ENCODE measurements at places on chromosomes 3 and 15. TPM values are rescaled to one million over a fixed set of nuclear protein-coding genes. Genes with fewer than 3 reads are reported as not detected.

The VWA5B2 gene
- 1.4 TPM for total RNA-seq

The LIPH gene
- total RNA-seq, result 0.35 TPM

The ATP10A gene
- 5.0 TPM for total RNA-seq

The MME gene
- 1.2 TPM for total RNA-seq

DNA sequence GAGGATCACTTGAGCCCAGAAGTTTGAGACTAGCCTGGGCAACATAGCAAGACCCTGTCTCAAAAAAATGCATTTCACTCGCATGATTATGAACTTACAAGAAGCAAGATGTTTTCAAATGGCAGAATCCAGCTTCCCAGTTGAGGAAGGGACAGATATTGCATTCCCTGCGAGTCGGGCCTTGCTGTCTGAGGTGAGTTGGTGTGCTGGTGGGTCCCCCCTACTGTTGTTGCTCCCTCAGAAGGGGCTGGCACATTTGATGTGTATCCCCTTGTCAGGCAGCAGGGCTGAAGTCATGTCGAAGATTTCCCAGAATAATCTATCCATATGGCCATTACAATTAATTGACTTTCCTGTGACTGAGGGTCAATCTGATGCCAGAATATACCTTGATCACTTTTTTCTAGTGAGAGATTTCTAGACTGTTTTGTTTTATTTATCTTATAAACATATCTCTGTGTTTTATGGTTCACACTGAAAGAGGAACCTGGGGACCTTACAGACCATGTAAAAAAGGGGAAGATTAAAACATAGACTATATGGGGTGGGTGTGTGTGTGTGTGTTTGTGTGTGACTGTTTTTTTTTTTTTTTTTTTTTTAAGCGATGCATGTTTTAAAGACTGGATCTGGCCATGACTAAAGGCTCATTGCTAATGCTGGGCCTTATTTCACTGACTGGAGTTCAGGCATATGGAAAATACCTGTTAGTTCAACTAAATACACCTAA lies 112.1 kb upstream of the MRPS22 start:
- no peak for DNase-seq

DNA sequence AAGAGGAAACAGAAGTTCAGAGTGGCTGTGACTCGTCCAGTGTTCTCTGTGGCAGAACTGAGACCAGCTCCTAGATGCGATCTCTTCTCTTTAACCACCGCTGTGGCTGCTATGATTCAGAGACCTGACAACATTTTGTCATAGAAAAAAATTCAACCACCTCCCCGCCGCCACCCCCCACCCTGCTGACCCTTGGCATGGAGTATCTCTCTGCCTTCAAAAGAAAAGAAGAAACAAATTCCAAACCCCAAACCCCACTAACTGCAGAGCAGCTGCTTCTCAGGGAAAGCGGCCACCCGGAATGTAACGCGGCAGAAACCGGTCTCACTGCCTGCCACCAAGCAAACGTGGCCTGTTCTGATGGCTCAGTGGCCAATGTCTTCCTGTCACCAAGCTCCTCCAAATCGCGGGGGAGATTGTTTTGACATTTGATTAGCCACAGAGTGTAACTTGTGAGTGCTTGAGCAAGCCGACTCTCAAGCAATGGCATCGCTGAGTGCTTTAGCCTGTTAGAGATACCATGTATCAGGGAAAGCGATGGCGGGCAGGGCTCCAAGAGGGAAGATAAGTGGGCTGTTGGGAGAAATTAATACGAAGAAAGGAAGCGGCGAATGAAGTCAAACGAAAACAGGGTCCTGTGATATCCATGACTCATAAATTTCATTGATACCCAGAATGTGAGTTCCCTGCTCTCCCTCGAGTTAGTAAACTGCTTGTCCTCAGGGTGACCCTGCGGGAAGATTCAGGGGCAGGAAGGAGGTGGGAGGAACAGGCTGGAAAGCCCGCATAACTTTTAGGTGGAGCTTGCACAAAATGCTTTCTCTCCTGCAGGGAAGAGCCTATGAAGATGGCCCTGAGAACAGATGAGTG lies 44.8 kb upstream of the TLE3 start:
- DNase-seq, result peak; percentile 44

DNA sequence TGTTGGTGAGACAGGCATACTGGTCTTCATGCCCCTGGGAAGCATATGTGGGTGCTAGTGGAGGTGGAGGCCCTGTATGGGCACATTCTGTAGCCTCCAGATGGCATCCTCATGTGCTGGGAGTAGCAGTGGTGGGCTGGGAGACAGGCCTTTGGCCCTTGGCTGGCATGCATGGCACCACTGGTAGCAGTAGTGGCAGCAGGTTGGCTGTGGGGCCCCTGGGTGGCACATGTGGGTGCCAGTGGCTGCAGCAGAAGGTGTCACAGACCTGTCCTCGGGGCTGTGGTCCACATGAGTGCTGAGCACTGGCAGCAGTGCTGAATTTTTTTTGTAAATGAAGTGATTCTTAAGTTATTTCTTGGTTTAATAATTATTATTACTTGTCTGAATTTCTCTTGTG lies 71.2 kb downstream of the TNFAIP8L3 start:
- DNase-seq, result no peak

DNA sequence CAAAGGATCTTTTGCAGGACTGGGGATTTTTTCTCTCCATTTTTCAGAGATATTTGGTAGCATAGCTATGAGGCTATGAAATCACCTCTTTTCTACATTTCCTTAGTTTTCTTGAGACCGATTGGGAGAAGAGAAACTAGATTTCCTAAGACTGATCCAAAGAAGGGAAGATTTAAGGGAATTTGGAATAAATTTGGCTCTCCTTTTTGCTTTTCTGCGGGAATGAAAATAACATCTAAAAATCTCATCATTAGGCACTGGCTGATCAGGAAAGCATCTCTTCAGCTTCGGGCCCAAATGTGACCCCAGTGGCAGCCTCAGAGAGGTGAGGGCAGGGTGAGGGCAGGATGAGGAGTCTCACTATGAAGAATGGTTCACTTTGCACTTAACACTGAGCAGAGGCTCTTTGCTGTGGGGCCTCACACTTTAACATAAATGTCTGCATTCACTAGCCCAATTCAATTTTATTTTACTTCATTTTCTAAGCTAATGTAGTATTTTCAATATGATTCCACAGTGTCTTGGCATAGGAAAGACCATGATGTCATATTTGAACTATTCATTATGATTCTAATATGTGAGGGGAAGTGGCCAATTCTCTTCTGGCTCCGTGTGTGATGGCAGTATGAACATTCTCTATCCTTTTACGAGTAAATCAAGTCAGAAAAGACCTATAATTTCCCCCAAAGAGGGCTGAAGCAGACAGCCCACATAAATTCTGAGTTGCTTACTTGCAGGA lies 193.2 kb downstream of the MEX3B start:
- no peak for DNase-seq

GRCh38 chr15:90106522-90107117 lies 4.4 kb upstream of the IDH2 start:
- peak; percentile 75 for DNase-seq

- DNase-seq, result peak; percentile 25
Observed at GRCh38 chr15:79450648-79451047, 18.5 kb downstream of the MINAR1 start.

DNA sequence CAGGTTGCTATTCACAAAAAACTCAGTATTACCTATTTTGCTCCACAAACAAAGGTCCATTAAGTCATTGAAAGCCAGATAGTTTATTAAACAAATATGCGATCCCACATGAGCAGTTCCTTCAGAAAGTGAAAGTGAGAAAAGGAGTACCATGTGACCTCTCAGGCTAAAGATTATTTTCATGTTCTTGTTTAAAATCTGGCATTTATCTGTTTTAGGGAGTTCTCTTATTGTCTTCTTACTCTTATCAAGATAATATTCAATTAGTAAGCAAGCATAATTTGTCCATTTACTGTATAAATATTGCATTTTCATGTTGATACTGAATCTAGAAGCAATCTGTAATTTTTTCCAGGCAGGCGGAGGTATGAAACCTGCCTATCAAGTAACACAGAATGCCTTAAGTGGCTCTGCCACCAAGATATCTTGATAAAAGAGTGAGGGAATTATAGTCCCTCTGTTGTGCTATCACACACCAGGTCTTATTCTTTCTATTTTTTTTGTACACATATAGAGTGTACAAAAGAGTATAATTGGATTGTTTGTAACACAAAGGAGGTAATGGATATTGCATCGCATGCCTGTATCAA lies 20.1 kb upstream of the PLSCR5 start:
- DNase-seq, result peak; percentile 31
